ENCODE measurements at places on chromosomes 3 and 15. TPM values are rescaled to one million over a fixed set of nuclear protein-coding genes. Genes with fewer than 3 reads are reported as not detected.

GRCh38 chr15:60223176-60223575 lies 174.6 kb downstream of the ANXA2 start:
- no peak for DNase-seq

GRCh38 chr3:191328383-191328961 lies 722 bp upstream of the CCDC50 start:
- DNase-seq = no peak

- DNase-seq = peak; percentile 29
Measured at GRCh38 chr3:61828880-61829721, 267.7 kb downstream of the PTPRG start.

- DNase-seq = no peak
Measured at GRCh38 chr3:189570916-189571315, 60.3 kb upstream of the TP63 start.

- DNase-seq = peak; percentile 13
Measured at GRCh38 chr15:74269362-74270035, 33.4 kb downstream of the CCDC33 start.

DNA sequence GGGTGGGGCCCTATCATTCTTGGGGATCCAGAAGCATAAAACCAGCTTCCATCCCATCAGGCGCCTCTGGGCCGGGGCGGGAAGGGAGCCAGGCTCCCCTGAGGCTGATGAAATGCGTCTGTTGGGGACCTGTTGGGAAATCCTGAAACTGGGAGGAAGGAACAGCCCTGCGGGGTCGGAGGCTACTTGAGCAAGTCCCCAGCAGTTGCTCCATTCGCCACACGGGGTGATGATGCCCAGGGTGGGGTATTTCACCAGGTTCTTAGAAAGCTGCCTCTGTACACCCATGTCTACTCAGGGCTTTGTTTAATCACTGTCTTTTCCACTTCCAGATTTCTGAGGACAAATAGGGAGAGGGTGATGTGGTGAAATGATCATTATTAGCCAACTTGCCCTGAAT lies 25.4 kb upstream of the TSEN2 start:
- DNase-seq = no peak

DNA sequence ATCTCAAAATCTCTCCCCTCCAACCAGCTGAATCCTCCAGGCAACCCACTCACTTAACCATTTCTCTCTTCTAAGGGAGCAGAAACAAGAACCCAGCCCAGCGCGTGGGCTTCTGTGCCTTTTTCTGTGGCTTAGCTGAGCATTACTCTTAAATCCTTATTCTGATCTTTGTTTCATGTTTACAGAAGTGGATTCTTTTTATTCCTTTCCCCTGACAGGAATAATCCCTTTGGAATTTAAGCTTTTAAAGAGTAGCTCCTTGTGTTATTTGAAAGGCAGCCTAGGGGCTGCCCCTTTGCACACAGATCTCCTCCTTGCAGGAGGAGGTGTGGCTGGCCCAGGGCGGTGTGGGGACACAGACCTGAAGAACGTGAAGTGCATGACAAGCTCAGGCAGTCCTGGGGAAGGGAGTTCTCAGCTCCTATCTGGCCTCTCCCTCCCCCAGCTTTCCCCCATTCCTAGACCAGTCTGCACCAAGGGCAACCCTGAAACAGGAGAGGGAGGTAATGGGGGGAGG lies 77.1 kb upstream of the UBE2E1 start:
- no peak for DNase-seq

- no peak for DNase-seq
Measured at GRCh38 chr3:66153481-66154443, 67.0 kb upstream of the SLC25A26 start.

DNA sequence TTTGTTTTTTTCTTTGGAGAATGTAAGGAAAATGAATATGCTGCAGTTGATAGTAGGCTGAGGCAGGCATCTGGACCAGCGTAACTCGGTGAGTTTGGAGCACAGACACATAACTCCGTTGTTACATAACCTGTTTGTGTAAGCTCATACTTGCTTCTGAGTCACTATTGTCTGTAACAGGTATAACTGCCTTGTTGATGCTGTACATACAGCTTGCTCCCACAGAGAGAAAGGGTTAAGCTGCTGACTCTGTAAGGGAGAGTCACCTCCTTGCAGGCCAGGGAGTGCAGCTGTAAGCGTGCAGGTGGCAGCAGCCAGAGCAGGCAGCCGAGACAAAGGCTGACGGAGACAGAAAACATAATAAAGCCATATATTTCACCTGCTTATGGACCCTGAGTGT lies 20.4 kb downstream of the RETNLB start:
- DNase-seq = no peak

- no peak for DNase-seq
Measured at GRCh38 chr3:105580296-105580965, 213.7 kb downstream of the ALCAM start.

DNA sequence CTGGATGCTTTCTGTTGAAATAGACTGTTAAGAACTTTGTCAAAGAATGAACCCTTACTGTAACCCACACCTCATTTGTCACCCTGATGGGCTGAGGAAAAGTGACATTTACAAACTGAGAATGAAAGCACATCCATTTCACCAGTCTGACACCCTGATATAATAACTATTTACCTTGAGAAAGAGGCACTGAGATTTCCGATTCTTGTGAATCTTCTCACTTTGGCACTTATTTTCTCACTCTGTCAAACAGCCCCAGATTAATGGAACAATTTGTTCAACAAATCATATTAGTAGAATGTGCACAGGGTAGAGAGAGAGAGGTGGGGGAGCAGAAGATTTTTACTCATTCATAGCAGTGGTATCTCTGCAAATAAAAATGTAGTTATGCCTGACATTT lies 606.9 kb downstream of the MCTP2 start:
- no peak for DNase-seq

SMCO1 gene
- not detected for total RNA-seq

C3orf70 gene
- 0.28 TPM for total RNA-seq

ARRDC4 gene
- 15.8 TPM for total RNA-seq

All from pancreas (tissue), 10 donors.